ENCODE measurements at places on chromosomes 11 and 22.

DNA sequence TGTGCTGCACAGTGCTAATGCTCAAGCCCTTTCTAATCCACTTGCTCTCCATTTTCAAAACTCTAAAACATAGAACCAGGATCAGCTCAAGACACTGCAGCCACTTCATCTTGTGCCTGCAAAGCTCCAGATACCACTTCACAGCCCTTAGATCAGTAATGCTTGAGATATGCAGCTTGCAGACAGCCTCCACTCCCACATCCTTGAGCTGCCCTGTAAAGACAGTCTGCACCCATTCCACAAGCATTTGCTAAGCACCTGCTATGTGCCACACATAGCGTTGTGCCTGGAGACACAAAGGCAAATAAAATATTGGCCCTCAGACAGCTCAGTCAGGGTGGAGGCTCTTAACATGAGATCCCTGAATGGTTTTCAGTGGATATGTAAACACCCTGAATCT, 192.5 kb upstream of the SNX19 start:
- no peak for DNase-seq

DNA sequence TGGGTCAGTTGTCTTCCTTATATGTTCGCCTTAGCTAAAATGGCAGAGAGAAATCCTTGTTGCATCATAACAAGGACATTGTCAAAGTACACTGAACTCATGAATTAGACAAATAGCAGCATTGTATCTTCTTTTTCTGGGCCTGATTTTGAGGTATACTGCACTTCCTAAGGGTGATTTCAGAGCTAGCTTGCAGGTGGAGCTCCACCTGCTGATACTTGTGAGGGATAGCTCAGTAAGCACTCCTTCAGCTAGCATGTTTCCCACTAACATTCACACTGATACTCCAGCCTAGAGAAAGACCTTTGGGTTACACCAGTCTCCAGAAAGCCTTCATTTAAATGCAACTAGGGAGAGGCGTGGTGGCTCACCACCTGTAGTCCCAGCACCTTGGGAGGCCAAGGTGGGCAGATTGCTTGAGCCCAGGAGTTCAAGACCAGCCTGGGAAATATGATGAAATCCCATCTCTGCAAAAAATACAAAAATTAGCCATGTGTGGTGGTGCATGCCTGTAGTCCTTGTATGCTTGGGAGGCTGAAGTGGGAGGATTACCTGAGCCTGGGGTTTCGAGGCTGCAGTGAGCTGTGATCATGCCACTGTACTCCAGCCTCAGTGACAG, 29.8 kb downstream of the JAM3 start:
- DNase-seq, result no peak

- no peak for DNase-seq
These were observed 435.5 kb downstream of the TBC1D22A start for GRCh38 chr22:47197773-47198500.

- DNase-seq, result peak; percentile 70
These were observed 9.4 kb downstream of the IGSF9B start for GRCh38 chr11:133947321-133947756.

DNA sequence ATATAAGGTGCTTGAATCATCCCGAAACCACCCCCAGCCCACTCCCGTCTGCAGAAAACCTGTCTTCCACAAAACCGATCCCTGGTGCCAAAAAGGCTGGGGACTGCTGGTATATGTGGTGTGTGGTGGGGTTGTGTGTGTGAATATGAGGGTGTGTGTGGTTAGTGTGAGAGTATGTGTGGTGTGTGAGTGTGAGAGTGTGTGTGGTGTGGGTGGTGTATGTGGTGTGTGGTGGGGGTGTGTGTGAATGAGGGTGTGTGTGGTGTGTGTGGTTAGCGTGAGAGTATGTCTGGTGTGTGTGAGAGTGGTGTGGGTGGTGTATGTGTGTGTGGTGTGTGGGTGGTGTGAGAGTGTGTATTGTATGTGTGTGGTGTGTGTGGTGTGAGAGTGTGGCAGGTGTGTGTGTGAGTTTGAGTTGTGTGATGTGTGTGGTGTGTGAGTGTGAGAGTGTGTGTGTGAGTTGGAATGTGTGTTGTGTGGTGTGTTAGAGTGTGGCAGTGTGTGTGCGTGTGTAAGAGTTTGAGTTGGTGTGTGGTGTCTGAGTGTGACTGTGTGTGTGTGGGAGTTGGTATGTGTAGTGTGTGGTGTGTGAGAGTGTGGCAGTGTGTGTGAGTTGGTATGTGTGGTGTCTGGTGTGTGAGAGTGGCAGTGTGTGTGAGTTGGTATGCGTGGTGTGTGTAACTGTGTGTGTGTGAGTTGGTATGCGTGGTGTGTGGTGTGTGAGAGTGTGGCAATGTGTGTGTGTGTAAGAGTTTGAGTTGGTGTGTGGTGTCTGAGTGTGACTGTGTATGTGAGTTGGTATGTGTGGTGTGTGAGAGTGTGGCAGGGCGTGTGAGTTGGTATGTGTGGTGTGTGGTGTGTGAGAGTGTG, 6.5 kb downstream of the UPK3A start:
- no peak for DNase-seq

DNA sequence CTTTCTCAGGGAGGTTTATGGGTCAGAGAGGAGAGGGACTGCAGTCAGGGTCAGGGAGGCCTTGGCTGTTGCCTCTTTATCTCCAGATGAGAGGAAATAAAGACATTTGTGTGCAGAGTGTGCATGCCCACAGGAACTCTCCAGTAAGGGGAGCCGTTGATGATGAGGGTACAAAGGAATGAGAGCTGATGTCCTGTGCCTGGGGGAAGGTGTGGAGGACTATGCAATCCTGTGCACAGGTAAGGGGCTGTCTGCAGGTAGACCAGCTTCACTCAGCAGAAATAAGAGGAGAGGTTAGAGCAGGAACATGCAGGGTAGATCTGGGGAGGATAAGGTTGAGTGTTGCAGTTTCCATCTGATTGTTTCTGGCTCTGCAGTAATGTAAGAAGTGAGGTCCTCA, 132.6 kb downstream of the NTM start:
- DNase-seq, result no peak

DNA sequence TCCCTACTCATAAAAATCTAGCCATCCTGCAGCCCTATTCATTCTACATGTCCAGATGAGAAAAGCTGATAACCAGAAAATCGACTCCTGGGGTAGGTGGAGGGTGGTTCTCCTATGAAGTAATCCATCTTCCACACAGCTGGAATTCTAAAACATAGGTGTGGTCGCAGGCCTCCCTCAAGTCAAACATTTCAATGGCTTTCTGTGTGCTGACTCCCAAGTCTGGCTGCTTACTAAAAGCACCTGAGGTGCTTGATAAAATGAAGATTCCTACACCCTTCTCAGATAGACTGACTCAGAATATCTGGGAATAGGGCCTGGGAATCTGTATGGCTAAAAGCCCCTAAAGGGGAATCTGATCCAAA, 26.1 kb downstream of the IRAG1 start:
- DNase-seq, result no peak

- DNase-seq, result no peak
These were observed 55.5 kb upstream of the USP47 start for GRCh38 chr11:11786234-11786633.

- DNase-seq, result no peak
These were observed 4.1 kb upstream of the RAB1B start for GRCh38 chr11:66264383-66264782.

DNA sequence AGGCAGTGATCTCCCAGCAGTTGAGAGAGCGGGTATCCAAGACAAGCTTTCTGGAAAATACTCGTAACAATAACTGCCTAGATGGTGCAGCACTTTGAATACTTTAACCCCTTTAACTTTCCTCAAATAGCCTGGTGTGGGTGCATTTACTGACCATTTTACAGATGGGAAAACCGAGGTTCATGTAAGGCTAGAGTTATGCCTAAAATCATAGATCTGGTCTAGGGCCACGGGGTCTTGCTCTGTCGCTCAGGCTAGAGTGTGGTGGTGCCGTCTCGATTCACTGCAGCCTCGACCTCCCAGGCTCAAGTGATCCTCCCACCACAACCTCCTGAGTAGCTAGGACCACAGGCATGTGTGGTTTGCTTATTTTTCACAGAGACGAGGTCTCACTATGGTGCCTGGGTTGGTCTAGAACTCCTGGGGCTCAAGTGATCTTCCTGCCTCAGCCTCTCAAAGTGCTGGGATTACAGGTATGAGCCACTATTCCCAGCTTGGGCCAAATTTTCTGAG, 269.2 kb upstream of the SYN3 start:
- DNase-seq, result no peak

DNA sequence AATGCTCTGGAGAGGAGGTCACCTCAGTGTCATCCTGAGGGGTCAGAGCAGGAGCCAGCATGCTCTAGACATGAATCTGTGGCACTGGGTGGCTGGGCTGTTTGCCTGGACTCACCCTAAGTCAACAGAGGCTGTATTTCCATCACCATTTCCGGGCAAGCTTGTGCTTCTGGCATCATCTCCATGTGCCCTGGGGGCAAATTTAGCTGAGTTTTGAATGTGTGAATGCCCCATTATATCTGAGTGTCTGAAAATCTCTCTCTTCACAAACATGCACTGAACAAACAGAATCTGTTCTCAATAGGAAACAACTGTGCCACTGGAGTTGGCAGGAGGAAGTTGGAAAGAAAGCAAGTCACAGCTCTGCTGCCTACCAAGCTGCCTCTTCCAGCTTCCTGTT, 356.2 kb downstream of the GRM5 start:
- no peak for DNase-seq

GRCh38 chr11:96472085-96472484, 82.3 kb downstream of the JRKL start:
- no peak for DNase-seq

Data from activated CD4-positive, alpha-beta T cell treated with anti-CD3 and anti-CD28 coated beads, Interleukin-2, amount 50 U/mL, for 48 hours (primary cell).